ENCODE measurements at places on chromosomes 1 and 21.
A peak's percentile ranks its signal among the peaks of the same experiment; 100 is the strongest.

GRCh38 chr21:45154511-45155508, 80.4 kb downstream of the ADARB1 start:
- DNase-seq: peak; percentile 61

GRCh38 chr1:159853417-159854115, 8.9 kb downstream of the VSIG8 start:
- DNase-seq: no peak

DNA sequence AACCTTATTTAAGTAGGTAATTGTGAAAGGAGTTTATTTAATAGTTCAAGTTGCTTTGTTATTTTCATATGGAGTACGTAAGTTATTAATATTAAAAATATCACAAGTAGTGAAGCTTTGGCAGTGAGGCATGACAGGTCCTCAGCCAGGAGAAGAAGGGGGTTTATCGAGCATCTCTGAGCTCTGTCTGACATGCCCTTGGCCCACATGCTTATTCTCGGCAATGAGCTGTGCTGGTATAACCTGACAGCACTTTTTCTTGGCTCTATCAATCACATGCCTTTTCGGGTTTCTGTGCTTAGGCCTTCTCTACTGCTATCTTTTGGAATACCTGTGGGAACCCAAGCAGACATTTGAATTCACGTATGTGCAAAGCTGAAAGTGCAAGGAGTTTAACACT, 84.8 kb downstream of the OLFM3 start:
- DNase-seq: no peak

- no peak for DNase-seq
Measured at GRCh38 chr1:18285538-18285924, 177.9 kb downstream of the IGSF21 start.

GRCh38 chr1:208110296-208110695, 133.9 kb downstream of the PLXNA2 start:
- no peak for DNase-seq

- DNase-seq: no peak
Measured at GRCh38 chr1:206502812-206503211, 4.5 kb upstream of the RASSF5 start.

DNA sequence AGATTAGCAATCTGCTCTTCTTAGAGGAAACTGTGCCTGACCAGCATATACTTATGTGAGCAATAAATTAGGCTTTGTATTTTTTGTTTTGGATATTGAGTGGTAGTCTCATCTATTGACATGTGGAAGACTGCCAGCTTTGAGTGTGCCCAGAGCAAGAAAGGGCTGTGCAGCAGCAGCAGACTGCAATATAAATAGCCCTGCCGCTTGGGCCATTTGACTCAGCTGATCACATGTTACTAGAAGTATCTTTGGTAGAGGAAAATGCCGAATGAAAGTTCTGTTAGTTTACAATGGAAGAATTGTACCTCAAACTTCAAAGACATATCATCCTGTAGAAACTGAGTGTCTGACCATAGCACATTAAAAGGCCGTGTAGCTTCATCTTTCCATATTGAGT, 9.1 kb upstream of the PSMB2 start:
- no peak for DNase-seq

GRCh38 chr21:16514316-16514715, 784.5 kb downstream of the USP25 start:
- no peak for DNase-seq

DNA sequence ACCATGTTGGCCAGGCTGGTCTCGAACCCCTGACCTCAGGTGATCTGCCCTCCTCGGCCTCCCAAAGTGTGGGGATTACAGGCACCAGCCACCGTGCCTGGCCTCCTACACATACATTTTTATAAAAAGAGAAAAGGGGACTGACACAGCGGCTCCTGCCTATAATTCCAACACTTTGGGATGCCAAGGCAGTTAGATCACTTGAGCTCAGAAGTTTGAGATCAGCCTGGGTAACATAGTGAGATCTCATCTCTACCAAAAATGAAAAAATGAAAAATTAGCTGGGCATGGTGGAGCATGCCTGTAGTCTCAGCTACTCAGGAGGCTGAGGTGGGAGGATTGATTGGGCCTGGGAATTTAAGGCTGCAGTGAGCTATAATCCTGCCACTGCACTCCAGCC, 23.4 kb downstream of the ZNF281 start:
- no peak for DNase-seq

- no peak for DNase-seq
Measured at GRCh38 chr1:20153000-20153418, 13.9 kb downstream of the PLA2G2F start.

DNA sequence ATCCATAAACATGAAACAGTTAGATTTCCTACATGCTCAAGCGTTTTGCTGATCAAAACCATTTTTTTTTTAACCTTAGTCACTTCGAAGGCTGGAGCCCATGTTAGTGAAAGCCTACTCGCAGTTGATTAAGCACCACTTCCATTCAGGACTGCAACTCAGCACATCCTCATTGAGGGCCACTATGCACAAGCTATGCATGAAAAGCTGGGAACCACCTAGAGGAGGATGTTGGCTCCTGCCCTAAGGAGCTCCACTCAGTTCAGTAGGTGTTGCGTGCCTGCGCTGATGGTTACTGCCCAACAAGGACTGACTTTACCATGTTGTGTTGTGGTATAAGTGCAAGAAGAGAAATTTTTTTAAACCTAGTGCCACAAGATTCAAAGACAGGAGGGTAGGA, 181.4 kb upstream of the L1TD1 start:
- DNase-seq: no peak

- DNase-seq: no peak
Measured at GRCh38 chr1:90402893-90403849, 313.9 kb downstream of the BARHL2 start.

DNA sequence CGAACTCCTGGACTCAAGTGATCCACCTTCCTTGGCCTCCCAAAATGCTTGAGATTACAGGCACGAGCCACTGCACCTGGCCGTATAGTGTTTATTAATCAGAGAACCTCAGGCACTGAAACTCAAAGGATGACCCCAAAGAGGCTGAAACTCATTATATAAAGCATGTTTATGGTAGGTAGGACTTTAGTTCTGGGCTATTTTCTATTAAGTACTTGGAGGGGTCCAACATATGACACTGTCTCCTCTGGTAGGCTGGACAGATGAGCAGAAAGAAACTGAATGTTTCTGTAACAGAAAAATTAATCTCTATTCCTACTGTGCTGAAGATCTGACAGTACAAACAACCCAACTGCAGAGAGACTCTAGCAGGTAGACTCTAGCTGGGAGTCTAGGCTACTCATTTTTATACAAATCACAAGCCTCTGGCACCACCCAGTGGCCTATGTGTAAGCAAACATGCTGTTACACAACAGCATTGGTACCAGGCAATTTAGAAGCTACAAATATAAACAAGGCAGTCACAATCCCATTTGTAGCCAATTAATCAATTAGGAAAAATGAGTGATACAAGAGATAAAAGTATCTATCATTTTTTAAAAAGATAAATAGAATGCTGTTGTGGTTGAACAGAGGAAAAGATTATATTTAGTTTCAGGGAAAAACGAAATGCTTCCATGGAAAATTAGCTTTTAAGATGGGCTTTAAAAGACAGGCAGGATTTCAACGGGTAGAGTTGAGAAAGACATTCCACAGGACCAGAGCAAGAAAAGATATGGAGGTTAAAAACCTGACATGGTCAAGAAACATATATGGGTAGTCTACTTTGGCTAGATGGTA, 10.4 kb downstream of the DCAF8 start:
- peak; percentile 67 for DNase-seq

DNA sequence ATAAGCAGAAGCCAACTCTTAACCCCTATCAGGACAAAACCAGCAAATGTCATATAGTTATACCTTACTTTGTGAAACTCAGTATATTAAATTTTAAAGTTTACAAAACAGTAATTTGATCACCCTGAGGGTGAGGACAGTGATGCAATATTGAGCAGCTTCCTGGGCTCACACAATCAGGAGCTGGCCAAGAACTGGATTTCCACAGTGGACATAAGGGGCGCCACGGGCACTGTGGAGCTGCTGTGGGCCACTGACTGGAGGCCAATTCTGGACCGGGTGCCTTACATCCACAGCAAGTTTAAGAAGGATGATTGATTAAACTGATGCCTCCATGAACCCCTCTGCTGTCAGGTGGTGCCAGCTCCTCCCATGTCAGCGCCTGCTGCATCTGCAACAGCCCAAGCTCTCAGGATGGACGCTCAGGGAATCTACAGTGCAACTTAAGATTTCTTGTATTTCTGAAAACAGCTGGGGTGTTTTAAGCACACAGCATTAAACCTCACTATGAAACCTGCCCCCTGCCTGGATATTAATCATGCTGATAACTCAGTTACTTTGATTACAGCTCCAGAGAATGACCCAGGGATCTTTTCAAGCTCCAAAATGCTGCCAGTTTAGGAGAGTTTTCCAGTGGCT, 55.9 kb downstream of the TOR3A start:
- DNase-seq: no peak

- no peak for DNase-seq
Measured at GRCh38 chr1:63867429-63868176, 93.8 kb downstream of the ROR1 start.

- DNase-seq: peak; percentile 11
Measured at GRCh38 chr1:46248122-46248920, 758 bp downstream of the RAD54L start.

- no peak for DNase-seq
Measured at GRCh38 chr1:113834716-113835115, 22.4 kb upstream of the RSBN1 start.

- no peak for DNase-seq
Measured at GRCh38 chr1:101996825-101997465, at the start of gene OLFM3. Gene OLFM3 (minus strand): TSS chr1:101996926.

- no peak for DNase-seq
Measured at GRCh38 chr1:241090798-241091197, 266.2 kb downstream of the RGS7 start.

DNA sequence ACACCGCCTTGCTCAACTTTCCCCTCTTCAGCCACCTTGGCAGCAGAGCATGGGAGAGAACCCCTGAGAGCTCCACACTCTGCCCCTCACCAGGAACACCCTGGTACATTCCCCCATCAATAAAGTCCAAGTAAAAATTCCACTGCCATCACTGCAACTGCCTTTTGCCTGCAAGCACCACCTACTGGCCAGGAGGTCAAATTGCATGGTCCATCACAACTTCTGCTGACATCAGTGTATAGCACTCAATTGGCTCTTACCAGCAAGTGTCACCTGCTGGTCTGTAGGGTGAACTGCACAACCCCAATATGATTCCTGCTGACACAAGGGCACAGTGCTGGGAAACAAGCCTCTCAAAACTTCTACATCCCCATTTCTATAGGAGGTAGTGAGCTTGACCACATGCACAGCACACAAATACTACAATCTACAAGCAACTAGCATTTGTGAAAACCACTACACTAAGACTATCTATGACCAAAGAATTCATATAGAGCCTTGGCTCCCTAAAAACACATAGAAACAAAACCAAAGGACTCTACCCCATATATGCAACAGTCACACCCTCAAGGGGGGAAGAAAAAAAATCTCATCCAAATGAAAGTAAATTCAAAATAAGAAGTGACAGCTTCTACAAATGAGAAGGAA, 69.2 kb downstream of the FASLG start:
- peak; percentile 48 for DNase-seq

DNA sequence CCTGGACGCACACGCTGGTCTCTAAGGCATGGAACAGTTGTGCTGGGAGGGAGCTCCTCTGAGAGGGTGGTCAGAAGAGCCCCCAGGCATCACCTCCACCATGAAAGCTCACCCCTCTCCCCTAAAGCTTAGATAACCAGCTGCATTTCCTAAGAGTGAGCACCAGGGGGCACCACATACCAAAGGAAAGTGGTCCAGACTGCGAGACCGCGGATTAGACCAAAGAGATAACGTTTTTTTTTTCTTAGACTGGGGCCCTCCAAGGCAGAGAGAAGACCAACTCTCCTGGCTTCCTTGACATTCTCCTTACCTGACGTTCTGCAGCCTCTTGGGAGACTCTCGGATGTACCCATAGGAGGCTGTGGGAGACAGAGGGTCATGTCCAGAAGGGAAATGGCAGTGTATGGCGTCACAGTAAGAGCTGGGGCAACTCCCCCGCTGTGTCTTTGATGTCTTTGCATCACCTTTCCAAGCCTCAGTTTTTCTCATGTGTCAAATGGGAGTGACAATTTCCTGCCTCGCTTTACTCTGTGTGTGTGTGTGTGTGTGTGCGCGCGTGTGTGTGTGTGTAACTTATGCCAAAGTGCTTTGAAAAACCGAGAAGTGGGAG, 12.3 kb upstream of the IFNLR1 start:
- peak; percentile 81 for DNase-seq

GRCh38 chr1:42152119-42152518, 1.1 kb upstream of the GUCA2B start:
- DNase-seq: no peak

DNA sequence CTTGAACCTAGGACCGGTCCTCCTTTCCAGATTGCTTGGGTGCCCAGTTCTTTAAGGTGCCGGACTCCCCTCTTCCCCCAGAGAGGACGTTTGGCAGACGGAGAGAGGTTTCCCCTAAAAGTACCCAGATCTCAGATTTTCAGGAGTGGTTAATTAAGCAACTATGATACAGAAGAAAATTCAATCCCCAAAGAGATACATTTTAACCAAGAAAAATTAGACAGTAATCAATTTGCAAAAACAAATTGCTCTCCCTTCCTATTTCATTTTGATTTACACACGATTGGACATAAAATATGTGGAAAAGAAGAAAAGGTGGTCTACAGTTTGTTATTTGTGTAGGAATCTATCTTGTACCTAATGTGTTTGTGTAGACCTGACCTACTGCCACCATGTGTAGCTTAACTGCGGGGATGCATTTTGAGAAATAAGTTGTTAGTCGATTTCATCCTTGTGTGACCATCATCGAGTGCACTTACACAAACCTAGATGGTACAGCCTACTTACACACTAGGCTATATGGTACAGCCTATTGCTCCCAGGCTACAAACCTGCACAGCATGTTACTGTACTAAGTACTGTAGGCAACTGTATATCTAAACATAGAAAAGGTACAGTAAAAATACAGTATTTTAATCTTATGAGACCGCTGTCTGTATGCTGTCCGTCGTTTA, 755 bp downstream of the RPAP2 start:
- DNase-seq: no peak

- DNase-seq: no peak
Measured at GRCh38 chr1:55329091-55329490, 113.9 kb upstream of the USP24 start.

DNA sequence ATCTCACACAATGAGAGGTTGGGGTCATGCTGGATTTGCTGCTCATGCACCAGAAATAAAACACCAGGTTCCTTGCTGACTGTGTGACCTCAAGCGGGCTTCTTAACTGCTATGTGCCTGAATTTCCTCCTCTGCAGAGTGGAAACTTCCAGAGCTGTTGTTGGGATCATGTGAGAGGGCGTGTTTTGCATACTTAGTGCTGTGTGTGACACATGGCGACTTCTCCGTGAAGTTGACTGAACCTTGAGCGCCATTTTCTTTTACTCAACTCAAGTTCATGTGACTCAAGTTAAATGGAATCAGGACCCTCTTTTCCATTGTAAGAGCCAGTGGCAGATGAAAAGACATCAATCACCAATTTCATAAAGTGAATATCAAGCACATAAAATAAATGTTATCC, 224.0 kb downstream of the KIF26B start:
- DNase-seq: no peak
